ENCODE measurements at places on chromosomes 5 and 9.

DNA sequence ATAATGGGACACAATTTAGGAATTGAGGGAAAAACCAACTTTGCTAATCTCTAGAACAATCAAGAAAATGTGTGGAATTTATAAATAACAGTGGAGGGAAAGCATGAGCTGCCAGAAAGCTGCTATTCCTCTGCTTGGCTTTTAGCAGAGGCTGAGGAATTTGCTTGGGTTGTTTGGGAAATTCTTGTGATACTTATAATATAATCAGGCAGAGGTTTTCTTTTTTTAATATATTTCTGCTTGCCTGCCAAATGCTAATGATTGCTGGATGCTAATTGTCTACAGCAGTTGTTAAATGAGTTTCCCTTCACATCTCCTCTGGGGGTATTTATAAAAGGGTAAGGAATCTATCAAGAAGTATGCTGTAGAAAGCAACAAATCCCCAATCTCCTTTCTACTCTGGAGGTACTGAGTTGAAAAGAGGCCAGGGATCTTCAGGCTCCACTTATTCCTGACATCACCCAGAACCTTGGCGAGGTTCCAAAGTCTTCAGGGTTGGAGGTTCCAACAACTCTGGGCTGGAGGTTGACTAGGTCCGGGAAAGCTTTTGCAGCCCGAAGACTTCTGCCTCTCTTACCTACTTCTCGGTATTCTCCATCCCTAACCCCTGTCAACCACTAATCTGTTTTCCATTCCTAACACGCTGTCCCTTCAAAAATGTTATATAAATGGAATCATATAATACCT lies 60.4 kb upstream of the TMED7 start:
- DNase-seq, result no peak

DNA sequence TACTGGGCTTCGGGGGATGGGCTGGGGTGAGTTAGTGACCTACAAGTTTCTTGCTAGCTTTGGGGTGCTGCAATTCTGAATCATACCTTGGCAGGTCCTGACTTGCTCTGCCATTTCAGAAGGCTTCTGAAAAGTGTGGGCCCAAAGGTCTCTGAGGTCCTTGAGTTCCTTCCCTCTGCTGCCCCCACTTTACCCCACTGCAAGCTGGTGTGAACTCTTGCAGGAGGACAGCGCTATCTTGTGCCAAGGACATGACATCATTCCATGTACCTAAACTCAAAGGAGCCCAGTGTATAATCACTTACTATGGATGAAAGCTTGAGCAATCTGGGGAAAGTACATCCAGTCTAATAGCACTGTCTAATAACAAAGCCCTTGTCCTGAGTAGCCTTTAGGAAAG lies 157.4 kb downstream of the RMI1 start:
- DNase-seq, result no peak

DNA sequence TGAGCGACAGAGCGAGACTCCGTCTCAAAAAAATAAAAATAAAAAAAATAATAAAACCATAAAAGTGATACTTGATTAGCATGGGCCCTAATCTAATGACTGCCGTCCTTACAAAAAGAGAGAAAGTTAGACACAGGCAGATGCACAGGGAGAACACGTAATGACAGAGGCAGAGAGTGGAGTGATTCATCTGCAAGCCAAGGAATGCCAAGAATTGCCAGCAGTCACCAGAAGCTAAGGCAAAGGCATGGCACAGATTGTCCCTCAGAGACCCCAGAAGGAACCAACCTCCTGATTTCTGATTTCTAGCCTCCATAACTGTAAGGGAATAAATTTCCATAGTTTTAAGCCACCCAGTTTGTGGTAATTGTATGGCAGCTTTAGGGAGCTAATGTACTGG lies 79.6 kb upstream of the FREM1 start:
- DNase-seq, result no peak

- DNase-seq, result no peak
These were observed 1.8 kb upstream of the CCDC180 start for GRCh38 chr9:97305501-97306298.

DNA sequence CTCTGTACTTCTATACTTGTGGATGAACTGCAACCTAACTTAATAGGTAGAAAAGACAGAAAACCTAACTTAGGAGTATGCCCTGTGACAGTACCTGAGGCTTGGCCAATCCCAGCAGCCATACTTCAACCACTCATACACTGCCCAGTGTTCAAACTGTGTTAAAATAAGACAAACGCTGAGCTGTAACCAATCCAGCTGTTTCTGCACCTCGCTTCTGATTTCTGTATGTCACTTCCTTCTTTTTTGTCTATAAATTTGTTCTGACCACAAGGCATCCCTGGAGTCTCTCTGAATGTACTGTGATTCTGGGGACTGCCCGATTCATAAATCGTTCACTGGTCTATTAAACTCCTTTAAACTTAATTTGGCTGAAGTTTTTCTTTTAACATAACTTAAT lies 41.4 kb downstream of the AUH start:
- DNase-seq, result no peak

DNA sequence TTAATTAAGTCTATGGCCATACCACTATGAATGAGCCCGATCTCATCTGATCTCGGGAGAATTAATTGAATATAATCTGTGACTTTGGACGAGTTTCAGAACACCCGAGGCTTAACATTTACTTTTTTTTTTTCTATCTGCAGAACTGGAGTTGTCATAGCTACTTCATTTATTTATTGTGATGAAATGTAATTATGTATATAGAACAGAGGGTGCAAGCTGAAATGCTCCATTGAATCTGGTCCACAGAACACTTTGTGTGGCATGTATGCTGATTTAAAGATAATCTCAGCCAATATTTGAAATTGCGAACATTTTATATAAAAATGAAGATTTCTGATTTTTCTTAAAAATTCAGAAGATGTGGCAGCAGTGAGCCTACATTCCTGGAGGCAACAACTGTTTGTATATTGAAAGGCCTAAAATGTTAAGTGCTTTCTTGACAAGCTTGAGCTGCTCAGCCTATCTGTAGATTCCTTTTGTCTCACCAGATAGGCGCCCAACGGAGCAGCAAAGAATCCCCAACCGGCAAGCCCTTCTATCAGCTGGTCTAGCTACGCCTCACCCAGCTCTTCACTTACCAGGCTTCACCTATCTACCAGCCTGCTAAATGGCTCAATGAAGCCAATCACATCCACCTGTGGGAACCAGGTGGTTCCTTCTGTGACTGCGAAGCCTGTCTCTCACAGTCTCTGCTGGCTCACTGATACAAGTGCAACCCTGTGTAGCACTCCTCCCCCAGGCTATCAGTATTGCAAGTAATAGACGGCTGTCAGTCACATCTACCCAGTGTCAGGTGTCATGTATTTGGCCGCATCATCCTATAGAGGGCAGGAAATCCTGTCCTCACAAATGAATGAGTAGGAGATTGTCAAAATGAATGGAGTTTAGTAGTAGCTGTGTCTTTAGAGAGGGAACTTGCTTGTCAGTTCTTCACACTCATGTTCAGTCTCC lies 170.6 kb upstream of the MRPS30 start:
- no peak for DNase-seq

- DNase-seq, result no peak
These were observed 21.6 kb downstream of the MRPL22 start for GRCh38 chr5:154962494-154962893.

GRCh38 chr5:61658592-61659008 lies 326.5 kb downstream of the ZSWIM6 start:
- peak; percentile 75 for DNase-seq

DNA sequence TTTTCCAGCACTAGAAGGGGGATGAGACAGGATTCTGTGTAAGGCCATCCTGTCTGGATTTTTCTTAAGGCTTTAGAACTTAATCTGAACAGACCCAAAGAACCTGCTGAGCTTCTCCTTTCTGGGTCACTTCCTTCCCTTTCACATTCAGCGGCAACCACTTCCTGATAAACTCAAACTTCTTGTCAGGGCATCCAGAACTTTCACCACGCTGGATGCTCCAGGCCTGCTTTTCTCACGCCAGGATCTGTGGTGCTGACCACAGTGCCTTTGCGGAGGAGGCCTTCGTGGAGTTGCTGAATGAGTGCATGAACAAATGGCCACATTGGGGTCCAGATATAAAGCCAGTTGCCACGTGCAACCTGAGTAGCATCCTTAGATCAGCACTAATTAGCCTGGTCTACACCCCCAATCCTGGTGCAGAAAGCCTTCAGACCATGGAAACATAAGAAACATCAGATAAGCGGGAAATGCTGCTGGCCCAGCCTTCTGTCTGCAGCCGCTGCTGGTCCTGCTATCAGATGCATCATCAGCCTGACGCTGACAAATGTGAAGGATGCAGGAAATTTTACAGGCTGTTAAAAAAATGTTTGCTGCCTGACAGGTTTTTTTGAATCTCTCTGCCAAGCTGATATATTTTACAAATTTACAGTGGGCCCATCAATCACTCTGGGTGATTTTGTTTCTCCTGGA lies 75.3 kb upstream of the BARHL1 start:
- no peak for DNase-seq

GRCh38 chr5:73783828-73784227 lies 157.8 kb downstream of the ARHGEF28 start:
- DNase-seq, result no peak
